HCEC 1CT (cell line): ENCODE measurements at places on chromosomes 1 and 21.

- DNase-seq, result peak; percentile 60
Observed at GRCh38 chr1:223819730-223820514, 25.8 kb downstream of the TP53BP2 start.

DNA sequence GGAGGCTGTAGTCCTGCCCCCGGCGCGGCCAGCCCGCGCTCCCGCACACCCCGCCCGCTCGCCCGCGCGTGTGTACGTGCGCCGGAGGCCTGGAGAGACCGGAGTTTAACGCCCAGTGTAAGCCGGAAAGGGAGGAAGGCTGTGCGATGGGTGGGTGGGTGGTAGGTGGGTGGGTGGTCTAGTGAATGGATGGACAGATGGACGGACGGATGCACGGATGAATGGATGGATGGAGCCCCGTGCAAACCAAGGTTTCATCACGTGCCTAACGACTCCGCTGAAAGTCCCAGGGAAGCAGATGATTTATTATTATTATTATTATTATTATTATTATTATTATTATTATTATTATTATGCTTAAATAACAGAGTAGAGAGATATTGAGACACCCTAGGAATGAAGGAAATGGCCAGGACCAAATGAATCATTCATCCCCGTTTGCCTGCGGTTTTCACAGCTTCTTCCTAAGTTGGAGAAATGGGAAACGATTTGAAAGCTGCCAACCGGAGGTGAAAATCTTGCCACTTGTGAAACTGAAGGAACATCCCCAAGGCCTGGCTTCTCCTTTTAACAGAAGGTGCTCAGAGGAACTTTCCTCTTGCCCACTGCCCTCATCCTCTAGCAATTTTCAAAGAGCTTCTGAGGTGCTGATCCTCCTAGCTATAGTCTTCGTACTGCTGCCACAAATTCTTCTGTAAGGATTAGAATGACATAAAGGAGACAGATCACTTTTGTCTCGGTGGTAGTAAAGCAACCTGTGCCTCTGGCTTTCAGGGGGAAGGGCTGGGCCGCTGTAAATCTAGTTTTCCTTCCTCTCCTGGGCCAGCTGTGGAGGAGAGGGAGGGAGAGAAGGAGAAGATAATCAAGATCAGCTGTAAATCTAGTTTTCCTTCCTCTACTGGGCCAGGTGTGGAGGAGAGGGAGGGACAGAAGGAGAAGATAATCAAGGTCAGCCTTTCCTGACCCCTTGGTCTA, 648 bp upstream of the RGS7 start:
- peak; percentile 12 for DNase-seq

- no peak for DNase-seq
Observed at GRCh38 chr1:229273507-229274232, 2.8 kb downstream of the RAB4A start.

- DNase-seq, result no peak
Observed at GRCh38 chr1:21724098-21724497, 54.9 kb upstream of the RAP1GAP start.

- peak; percentile 31 for DNase-seq
Observed at GRCh38 chr1:206608108-206608698, 4.1 kb downstream of the EIF2D start.

- no peak for DNase-seq
Observed at GRCh38 chr1:180981596-180982387, 40.9 kb downstream of the STX6 start.

- no peak for DNase-seq
Observed at GRCh38 chr1:239261521-239261920, 124.8 kb upstream of the CHRM3 start.

DNA sequence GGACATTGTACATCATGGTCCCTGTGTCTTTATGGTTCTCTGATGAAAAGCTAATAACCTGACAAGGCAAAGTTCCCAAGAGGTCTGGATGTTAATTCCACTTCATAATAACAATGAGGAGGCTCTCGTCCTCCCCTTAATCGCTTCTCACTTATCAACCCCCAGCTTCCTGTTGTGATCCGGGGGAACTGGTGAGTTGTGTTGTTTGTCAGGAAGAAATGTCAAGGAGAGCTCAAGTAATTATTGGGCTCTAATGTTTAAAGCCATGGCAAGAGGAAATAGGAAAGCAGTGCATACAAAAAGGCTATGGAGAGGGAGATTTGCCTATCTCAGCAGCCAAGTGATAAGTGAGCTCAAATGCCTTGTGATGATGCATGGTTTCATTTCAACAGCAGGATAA, 42.8 kb upstream of the RASAL2 start:
- DNase-seq, result no peak

DNA sequence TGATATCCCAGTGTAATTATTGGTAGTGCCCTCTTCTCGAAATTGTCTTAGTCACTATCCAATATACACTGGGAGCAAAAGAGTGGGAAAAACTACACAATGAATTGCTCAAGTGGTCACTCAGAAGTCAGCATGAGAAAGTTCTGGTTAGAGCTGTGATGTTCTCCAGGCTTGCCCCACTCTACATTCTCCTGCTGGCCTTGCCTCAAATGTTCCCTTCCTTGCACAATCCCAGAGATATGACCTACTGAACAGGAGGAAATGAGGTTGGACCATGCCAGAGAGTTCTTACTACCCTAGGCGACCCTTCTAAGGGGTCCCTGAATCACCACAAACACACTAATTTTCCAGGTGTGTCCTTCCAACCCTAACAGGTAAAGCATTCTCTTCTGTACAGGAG, 40.8 kb downstream of the GLUL start:
- DNase-seq, result no peak

GRCh38 chr1:178688244-178688643, 36.8 kb upstream of the RALGPS2 start:
- DNase-seq, result peak; percentile 41

DNA sequence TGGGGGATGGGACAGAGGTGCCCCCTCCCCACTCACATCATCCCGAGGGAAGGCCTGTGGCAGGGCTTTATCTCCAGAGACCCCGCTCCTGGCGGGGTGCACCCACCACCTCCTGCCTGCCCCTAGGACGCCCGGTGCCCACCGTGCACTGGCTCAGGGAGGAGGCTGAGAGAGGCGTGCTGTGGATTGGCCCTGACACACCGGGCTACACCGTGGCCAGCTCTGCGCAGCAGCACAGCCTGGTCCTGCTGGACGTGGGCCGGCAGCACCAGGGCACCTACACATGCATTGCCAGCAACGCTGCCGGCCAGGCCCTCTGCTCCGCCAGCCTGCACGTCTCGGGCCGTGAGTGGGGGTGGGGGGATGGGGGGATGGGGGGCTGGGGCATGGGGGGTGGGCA, 71.7 kb downstream of the TRIM11 start:
- DNase-seq, result no peak

GRCh38 chr1:210440081-210440480, 111.4 kb downstream of the HHAT start:
- DNase-seq, result no peak

- peak; percentile 7 for DNase-seq
Observed at GRCh38 chr1:34806396-34806795, 13.6 kb downstream of the GJA4 start.

GRCh38 chr1:50559421-50559820, 136.2 kb upstream of the DMRTA2 start:
- DNase-seq, result no peak

- no peak for DNase-seq
Observed at GRCh38 chr1:67738401-67738800, 53.4 kb downstream of the GADD45A start.

DNA sequence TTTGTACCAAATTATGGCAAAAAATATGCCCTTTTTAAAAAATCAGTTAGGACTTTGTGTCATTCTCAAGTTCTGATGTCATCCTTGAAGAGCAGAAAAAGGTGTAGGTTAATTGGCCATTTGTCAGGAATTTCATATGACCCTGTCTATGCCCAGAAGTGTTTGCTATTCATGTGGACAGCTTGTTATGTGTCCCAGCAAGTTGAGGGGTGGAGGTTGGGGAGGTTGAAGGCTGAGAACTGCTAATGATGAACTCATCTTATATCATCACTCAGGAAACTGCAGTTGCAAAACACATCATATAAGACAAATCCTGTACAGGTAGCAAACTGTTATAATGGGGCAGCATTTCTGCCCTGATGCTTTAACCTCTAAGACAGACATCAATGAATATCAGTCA, 106.5 kb downstream of the PHTF1 start:
- no peak for DNase-seq

- DNase-seq, result peak; percentile 97
Observed at GRCh38 chr1:115179397-115180079, 90.2 kb upstream of the TSPAN2 start.

DNA sequence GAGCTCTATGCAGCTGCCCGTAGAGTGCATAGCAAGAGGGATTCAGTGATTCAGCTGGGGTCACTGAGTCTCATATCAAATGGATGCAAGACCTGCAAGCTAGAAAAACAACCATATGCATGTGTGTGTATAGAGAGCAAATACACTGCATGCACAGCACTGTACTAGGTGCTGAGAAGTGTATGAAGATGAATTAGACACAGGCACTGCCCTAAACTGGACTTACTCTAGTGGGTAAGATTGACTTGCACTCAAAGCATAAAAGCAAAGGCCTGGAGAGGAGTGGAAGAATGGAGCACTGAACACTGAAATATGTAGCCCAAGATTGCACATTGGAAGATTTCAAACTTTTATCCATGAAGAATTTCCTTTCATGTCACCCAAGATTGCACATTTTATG, 5.5 kb upstream of the GBP1 start:
- DNase-seq, result no peak

GRCh38 chr1:19028546-19029129, 72.2 kb upstream of the IFFO2 start:
- no peak for DNase-seq
